ENCODE measurements at places on chromosomes 1 and 21. TPM values are rescaled to one million over a fixed set of nuclear protein-coding genes. Genes with fewer than 3 reads are reported as not detected.

DNA sequence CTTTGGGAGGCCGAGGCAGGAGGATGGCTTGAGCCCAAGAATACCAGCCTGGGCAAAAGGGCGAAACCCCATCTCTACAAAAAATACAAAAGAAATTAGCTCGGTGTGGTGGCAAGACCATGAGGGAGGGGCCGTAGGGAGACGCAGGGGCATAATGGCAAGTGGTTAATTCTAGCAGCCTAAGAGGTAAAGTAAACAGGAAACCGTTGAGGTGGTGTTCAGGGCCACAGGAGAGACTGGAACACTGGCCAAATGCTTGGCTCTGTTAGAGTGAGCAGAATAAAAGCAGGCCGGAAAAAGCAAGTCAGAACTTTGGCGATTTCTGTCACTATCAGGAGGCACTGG is 89.2 kb downstream of the RIPK4 start:
- no peak for DNase-seq

DNA sequence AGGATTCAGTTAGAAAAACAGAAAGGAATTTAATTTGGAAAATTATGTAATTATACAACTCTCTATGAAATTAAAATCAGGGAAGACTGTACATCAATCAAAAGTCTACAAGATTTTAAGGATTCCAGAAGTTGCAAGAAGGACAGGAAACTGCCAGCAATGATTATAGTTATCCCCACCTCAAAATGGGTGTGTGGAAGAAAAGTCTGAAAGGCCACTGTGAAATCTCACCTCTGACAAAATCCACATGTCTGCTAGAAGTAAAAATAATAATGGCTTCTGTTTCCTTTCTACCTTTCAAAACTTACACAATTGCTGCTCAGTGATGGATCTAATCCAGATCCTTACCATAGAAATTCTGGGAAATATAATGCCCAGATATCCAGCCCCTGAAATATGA is 708.1 kb upstream of the ADGRL4 start:
- no peak for DNase-seq

Gene TRMT13
- polyA plus RNA-seq: 3.3 TPM

Gene UBL4B
- not detected for polyA plus RNA-seq

Gene FMO1
- polyA plus RNA-seq: not detected

DNA sequence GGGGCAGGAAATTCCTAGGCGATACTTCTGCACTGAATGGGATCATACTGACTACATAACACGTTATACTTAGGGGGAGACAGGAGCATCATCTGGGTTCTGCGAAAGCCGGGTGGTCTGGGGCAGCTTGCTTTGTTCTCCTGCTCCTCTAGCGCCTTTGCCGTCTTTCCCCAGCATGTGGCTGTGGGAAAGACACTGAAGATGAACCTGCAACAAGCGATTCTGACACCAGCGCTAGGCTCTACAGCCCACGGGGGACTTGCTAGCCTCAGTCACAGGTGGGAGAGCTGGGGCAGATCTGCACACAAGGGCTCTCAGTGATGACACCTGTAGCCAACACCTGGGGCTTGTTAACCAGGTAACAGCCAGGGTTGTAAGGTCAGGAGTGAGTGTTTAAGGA is 51.8 kb downstream of the CD46 start:
- no peak for DNase-seq

GRCh38 chr1:86573763-86574484 is 27.0 kb downstream of the CLCA4 start:
- DNase-seq: no peak

Gene LRRC71
- not detected for polyA plus RNA-seq

- DNase-seq: no peak
Measured at GRCh38 chr1:76390456-76390855, 315.9 kb downstream of the ST6GALNAC3 start.

Gene PYHIN1
- polyA plus RNA-seq: 0.42 TPM

Gene WNT9A
- 15.4 TPM for polyA plus RNA-seq
